Muscle of leg (tissue), 16 donors: ENCODE measurements at places on chromosomes 1 and 21.
A peak's percentile ranks its signal among the peaks of the same experiment; 100 is the strongest.

- no peak overlapping the region for H3K4me3 ChIP-seq
- peaks cover 50% of the 10 kb centered on the region for H3K27me3 ChIP-seq
- no peak overlapping the region for H3K27ac ChIP-seq
- DNase-seq, result no peak
Measured at GRCh38 chr1:12065872-12066271, 2.8 kb downstream of the TNFRSF8 start.

DNA sequence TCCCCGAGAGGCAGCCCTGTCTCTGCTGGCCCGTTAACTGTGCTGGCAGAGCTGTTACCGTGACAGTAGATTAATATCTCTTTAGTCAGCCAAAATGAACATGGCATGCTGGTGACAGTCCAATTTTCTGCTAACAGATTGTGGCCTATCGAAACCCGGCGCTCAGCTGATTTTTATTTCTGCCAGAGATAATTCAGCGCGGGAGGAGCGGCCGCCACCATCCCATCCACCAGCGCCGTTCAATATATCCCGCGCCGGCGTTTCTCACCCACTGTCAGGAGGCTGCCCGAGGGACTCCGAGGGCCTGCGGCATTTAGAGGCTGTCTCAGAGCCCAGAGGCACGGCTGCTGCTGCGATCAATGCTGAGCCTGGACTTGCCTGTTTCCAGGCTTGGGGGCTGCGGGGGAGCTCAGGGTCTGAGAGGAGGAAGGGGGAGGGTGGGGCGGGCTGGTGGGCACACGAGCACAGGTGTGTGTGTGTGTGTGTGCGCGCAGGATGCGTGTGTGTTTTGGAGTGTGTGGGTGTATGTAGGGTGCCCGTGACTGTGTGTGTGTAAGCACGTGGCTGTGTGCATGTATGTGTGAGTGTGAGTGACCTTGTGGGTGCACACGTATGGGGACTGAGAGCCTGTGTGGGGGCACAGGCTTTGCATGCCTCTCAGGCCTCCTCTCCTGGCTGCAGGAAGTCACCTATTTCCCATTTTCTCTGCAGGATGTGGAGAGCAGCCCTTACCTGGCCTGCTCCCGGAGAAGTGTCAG, 109.7 kb upstream of the ACTRT2 start:
- peaks cover 4% of the 10 kb centered on the region for H3K4me1 ChIP-seq
- DNase-seq, result peak; percentile 38
- H3K27me3 ChIP-seq, result peaks cover 17% of the 10 kb centered on the region
- no peak overlapping the region for H3K4me3 ChIP-seq
- H3K36me3 ChIP-seq, result no peaks in the 10 kb centered on the region
- H3K27ac ChIP-seq, result no peak overlapping the region

DNA sequence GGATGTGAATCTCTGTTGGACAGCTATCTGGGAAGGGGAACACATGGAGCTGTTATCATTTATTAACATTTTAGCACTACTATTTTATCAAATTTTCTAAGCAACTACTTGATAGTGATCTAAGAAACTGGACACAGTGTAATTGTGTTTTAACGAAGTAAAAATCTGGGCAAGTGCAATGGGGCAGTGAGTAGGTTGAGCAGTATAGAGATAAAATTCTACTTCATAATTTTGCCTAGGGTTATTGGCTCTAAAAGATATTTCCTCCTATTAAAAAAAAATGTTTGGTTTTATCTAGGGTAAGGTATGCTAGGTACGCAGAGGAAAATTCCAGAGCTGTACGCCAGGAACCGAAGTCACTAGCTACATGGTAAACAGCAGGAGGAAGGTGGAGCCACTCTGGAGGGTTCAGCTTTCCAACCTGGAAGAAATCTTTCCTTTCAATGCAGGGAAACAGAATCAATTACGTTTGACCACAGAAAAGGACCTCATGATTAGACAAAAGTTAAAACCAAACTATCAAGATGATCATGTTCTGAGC, 43.3 kb downstream of the BCAR3 start:
- peaks cover 12% of the 10 kb centered on the region for H3K4me1 ChIP-seq
- H3K36me3 ChIP-seq, result peaks cover 15% of the 10 kb centered on the region
- H3K4me3 ChIP-seq, result no peak overlapping the region
- no peak overlapping the region for H3K27ac ChIP-seq

- peaks cover 5% of the 10 kb centered on the region for H3K27me3 ChIP-seq
- no peaks in the 10 kb centered on the region for H3K4me1 ChIP-seq
- no peak overlapping the region for H3K27ac ChIP-seq
- peak; percentile 0 for DNase-seq
- H3K36me3 ChIP-seq, result no peaks in the 10 kb centered on the region
- H3K4me3 ChIP-seq, result no peak overlapping the region
Measured at GRCh38 chr1:205535096-205535495, 30.6 kb downstream of the CDK18 start.

DNA sequence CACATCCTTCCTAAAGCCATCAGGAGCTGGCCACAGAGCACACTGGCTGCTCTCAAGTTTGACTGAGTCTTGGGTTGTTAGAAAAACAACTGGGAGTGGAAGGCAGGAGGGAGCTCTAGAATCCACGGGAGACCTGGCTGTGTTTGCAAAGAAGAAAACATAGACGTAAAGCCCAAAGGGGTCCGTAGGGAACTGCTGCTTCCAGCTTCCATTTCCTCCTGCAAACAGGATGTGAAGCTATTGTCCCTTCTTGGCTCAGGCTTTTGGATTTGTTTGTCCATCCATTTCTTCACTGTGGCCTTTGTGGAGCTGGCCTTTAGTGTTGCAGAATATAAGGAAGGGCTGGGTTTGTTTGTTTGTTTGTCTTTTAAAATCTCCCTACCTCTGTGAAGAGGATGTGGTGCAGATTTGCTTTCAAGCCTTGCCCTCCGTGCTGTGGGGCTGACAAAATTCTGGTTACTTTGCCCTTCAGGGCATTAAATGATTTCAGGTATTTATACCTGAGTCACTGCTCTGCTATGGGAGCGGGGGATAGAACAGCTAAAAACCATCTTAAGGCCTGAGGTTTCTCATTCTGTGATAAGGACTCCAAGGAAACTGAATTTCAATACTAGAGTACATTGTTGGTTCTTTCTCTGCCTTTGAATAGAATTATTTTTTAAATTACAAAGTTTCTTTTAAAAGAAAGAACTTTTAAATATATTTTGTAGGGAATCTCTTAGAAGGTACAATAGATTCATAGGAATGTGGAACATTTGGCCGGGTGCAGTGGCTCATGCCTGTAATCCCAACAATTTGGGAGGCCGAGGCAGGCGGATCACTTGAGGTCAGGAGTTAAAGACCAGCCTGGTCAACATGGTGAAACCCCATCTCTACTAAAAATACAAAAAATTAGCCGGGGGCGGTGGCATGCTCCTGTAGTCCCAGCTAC, 74.3 kb downstream of the MPZL1 start:
- no peak overlapping the region for H3K4me3 ChIP-seq
- H3K4me1 ChIP-seq, result peaks cover 28% of the 10 kb centered on the region
- H3K27ac ChIP-seq, result peak overlapping the region; percentile 88
- peak; percentile 93 for DNase-seq
- no peaks in the 10 kb centered on the region for H3K36me3 ChIP-seq

DNA sequence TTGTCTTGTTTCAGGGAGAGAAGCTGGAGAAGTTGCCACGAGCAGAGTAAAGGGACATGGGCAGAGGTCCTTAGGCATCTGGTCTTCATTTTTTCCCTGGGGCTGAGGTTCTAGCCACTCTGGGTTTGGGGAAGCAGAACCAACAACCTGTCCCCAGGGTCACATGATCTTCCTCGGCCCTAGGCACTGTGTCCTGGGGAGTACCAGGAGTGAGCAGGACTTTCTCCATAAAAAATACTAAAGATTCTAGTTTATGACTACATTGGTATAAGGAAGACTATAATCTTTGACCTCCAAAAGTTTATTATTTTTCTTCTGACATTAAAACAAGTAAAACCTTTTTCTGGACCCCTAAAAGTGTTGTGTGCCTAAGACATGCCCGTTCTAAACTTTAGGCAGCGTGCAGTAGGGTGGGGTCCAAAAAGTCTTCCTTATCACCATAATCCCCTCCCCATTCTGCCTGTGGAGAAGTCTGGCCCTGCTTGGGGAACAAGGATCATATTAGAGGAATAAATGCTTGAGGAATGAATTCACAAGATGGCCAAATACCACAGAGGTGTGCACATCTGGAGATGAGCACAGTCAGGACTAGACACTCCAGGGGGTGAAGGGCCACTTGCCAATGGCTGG, 19.3 kb upstream of the IGSF3 start:
- no peaks in the 10 kb centered on the region for H3K27me3 ChIP-seq
- H3K4me1 ChIP-seq, result peaks cover 21% of the 10 kb centered on the region
- no peak for DNase-seq
- no peak overlapping the region for H3K4me3 ChIP-seq

- peaks cover 2% of the 10 kb centered on the region for H3K36me3 ChIP-seq
- no peak overlapping the region for H3K27ac ChIP-seq
- DNase-seq, result no peak
- peaks cover 2% of the 10 kb centered on the region for H3K4me1 ChIP-seq
Measured at GRCh38 chr1:230226007-230226800, 159.2 kb downstream of the GALNT2 start.

GRCh38 chr1:97090725-97091124, 369.1 kb downstream of the PTBP2 start:
- no peak overlapping the region for H3K4me3 ChIP-seq
- peak; percentile 8 for DNase-seq
- H3K27ac ChIP-seq, result no peak overlapping the region
- no peaks in the 10 kb centered on the region for H3K27me3 ChIP-seq

GRCh38 chr1:11784256-11784992, 21.3 kb downstream of the MTHFR start:
- peaks cover 51% of the 10 kb centered on the region for H3K4me1 ChIP-seq
- DNase-seq, result no peak
- peak overlapping the region; percentile 29 for H3K27ac ChIP-seq
- H3K36me3 ChIP-seq, result peaks cover 10% of the 10 kb centered on the region
- peak overlapping the region; percentile 28 for H3K4me3 ChIP-seq
